Mucosa of gallbladder (tissue), 1 donor: ENCODE measurements at places on chromosomes 3 and 15. TPM values are rescaled to one million over a fixed set of nuclear protein-coding genes. Genes with fewer than 3 reads are reported as not detected.

Gene ANKRD63
- 1.6 TPM for total RNA-seq

Gene STXBP5L
- total RNA-seq, result 0.35 TPM

Gene FBXL22
- 58.4 TPM for total RNA-seq

Gene CELSR3
- 0.75 TPM for total RNA-seq

Gene BDH1
- total RNA-seq, result 62.8 TPM

Gene THPO
- total RNA-seq, result 0.29 TPM

Gene CCR1
- total RNA-seq, result 4.8 TPM

Gene SLC15A2
- 18.8 TPM for total RNA-seq

- DNase-seq, result no peak
Observed at GRCh38 chr3:100128565-100128964, 14.3 kb upstream of the FILIP1L start.

DNA sequence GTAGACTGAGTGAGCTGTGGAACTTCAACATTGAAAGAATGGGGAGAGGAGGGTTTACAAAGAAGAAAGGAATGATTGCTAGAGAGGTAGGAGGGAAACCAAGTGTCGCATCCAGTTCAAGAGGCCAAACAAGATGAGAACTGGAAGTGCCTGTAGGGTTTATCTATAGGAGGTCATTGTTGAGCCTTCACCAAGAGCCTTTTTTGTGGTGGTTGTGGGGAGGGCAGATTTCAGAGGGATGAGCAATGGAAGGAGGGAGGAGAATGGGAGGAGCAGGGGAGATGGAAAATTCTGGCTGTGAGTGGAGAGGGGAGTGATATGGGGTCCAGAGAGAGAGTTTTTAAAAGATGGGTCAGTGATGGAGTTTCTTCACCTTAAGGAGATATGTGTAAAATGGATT, 8.5 kb downstream of the PDIA5 start:
- no peak for DNase-seq

GRCh38 chr3:42063888-42064287, 27.3 kb upstream of the TRAK1 start:
- no peak for DNase-seq

DNA sequence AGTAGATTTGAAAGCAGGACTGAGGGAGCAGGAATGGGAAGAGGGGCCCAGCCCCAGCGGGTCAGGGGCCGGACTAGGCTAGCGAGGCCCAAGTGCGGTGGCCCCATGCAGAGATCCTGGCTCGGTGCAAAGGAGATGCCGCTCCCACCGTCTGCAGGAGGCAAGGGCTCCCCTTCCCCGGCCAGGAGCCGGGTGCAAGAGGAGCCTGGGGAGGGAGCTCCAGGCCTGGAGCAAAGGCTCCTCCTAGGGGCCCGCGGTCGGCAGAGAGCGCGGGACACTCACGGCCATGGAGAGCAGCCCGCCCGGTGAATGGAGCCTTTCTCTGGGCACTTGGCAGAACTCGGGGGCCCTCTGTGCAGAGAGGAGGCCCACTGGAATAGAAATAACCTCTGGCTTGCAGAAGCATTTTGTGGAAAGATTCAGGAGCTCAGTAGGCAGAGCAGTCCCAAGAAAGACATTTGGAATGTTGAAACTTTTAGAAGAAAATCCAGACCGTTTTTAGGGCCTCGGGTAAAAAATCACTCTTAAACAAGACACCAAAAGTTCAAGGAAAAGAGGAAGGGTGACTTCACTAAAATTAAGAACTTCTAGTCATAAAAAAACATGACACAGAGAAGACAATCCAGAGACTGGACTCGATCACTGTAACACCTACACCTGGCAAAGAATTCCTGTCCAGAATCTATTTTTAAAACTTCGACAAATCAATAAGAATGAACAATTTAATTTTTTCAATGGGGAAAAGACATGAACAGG, 43.0 kb upstream of the USP3 start:
- DNase-seq, result no peak

- DNase-seq, result no peak
Observed at GRCh38 chr3:62723914-62724217, 151.3 kb downstream of the CADPS start.

- DNase-seq, result no peak
Observed at GRCh38 chr3:184769382-184770170, 42.4 kb upstream of the VPS8 start.

GRCh38 chr3:141231952-141232823, 563 bp downstream of the PXYLP1 start:
- DNase-seq, result peak; percentile 16

DNA sequence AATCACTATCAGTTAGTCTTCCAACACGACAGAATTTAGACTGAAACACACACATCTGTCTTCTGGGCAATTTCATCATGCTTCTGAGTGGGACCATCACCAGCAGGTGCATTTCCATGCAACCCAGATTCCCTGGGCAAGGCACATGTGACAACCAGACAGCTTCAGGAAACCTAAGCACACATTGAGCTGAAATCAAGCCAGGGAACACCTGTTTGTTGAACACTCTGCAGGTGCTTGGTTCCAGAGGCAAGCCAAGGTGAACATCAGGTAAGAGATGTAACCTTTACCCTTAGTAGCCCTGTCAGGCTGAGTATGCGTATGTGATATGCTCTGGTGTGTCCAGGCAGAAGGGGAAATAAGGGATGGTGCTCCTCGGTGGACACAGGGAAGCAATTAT, 3.3 kb upstream of the PSMD2 start:
- no peak for DNase-seq

GRCh38 chr3:37935290-37935668, 55.3 kb upstream of the VILL start:
- peak; percentile 40 for DNase-seq

DNA sequence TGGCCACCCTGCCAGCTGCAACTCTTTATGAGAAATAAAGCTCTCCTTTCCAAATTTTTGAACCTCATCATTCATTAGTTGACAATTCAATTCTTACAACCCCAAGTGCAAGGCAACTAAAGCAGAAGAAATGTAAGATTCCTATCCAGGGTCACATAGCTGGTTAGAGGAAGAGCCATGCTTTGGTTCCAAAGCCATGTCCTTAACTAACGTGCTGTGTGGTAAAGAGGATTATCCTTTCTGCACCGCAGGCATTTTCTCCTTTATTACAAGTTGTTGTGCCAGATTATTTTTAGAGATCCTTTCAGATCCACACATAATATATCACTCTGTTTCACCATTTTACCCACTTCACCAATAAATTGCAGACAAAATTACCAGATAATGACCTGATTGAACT, 36.5 kb downstream of the TM4SF18 start:
- no peak for DNase-seq

- DNase-seq, result no peak
Observed at GRCh38 chr15:89494941-89495637, 1.3 kb downstream of the RHCG start.

DNA sequence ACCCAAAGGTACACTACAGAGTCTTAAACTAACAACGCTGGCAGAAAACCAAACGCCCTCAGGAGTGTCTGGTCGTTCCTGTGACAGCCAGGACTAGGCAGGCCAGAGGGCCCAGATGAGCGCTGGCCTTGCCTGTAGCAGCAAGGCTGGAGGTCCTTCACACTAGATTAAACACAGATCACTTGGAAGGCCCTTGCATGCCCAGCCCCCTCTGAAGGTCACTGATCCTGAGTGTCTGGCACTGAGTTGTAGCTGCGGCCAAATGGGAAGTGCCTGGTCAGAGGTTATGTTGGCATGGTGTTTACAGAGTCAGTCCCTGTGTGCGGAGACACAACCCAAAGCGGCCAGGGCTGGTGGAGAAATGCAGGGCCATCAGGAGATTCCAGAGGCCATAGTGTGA, 58.9 kb downstream of the ZNF621 start:
- DNase-seq, result no peak

DNA sequence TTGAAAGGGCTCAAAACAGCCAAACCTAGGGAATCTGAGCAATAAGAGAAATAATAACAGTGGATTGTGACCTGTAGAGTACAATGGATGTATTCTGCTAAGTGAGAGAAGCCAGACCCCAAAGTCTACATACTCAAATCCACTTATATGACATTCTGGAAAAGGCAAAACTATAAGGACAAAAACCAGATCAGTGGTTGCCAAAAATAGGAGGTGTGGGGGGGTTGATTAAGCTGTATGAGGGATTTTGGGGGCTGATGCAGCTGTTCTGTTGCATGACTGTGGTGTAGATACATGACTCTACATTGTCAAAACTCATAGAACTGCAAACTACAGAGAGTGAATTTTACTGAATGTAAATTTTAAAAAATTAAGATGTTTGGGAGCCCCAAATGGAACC, 20.1 kb upstream of the CGNL1 start:
- DNase-seq, result no peak

GRCh38 chr3:134392336-134392983, 18.2 kb upstream of the AMOTL2 start:
- DNase-seq, result no peak

DNA sequence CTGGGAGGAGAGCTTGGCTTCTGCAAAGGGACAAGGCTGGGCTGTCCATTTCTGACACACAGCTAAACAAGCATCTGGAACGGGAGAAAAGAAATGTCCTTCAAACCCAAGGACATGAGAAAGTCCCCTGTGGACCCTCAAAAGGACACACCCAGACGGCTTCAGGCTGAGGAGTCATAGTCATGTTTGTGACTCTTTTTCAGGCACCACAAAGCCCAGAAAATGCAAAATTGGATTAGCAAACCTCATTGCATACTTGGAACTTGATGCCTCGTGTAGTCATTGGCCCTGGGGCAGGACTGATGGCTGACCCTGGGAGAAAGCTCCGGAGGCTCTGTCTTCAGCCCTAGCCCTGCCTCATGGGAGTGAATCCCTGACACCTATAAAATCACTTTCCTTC, 21.5 kb downstream of the FAM174B start:
- DNase-seq, result no peak

DNA sequence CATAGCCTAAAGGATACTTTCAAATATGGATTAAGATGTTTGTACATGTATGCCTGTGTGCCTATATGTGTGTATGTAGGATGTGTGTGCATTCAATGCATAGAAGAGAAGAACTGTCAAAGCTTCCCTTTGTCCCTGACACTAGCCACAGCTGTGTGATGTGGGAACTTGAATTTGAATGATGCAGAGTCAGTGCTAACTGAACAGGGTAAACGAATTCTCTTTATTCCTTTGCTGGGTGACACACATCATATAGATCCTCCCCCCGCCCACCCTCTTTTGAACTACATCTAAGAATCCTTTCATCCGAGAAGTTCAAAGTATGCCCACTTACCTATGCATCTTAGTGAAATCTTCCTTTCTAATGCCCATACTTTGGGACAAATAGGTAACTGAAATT, 228.3 kb downstream of the GAP43 start:
- DNase-seq, result no peak
